Activated CD8-positive, alpha-beta memory T cell treated with anti-CD3 and anti-CD28 coated beads for 4 hours (primary cell): ENCODE measurements at places on chromosomes 16 and 17.

GRCh38 chr17:497241-498034 is 144.8 kb upstream of the RPH3AL start:
- no peak for DNase-seq

- no peak for DNase-seq
Measured at GRCh38 chr16:24639769-24640168, 89.7 kb upstream of the TNRC6A start.

DNA sequence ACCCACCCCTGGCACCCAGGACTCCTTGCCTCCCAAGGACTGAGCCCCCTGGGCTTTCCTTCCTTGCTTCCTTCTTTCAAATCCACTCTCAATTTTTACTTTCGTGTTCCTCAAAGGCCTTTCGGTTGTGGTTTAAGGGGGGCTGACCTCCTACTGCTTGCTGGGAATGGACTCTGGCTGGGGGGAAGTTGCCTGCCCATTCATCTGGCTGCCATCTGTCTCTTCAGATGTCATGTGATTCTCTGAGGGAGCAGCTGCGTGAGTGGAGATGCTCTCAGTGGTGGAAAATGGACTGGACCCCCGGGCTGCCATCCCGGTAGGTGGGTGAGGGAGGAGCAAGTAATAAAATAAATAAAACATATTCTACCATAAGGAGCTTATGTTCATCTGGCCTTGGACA is 93.8 kb upstream of the RPRML start:
- no peak for DNase-seq

GRCh38 chr16:84369105-84369504 is 767 bp downstream of the ATP2C2 start:
- DNase-seq = no peak

GRCh38 chr17:48505788-48506187 is 25.0 kb downstream of the HOXB1 start:
- DNase-seq = peak; percentile 17

DNA sequence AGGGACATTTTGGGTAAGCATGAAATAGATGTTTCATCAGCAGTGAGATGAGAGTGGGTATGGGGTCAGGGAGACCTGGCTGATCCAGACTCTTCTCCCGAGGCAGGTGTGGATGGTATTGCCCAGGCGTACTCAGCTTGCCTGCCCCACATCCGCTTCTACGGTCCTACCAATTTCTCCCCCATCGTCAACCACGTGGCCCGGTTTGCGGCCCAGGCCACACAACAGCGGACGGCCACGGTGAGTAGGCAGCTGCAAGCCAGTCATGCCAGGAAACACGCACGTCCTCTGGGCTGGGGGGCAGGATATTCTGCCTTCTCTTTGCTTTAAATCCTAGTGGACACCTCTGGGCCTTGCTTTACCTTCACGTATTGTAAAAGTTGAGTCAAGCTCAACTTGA is 44.7 kb downstream of the CPNE2 start:
- DNase-seq = no peak

GRCh38 chr17:43814714-43815113 is 18.2 kb downstream of the MPP3 start:
- DNase-seq = no peak

GRCh38 chr17:82490512-82491195 is 28.9 kb upstream of the FOXK2 start:
- no peak for DNase-seq

- DNase-seq = no peak
Measured at GRCh38 chr16:11395008-11395948, 50.0 kb downstream of the RMI2 start.

GRCh38 chr17:70875729-70876310 is 706.5 kb downstream of the KCNJ2 start:
- DNase-seq = no peak

GRCh38 chr16:88274847-88275246 is 107.9 kb upstream of the ZNF469 start:
- no peak for DNase-seq

GRCh38 chr17:7021993-7022778 is 664 bp upstream of the BCL6B start:
- peak; percentile 56 for DNase-seq

DNA sequence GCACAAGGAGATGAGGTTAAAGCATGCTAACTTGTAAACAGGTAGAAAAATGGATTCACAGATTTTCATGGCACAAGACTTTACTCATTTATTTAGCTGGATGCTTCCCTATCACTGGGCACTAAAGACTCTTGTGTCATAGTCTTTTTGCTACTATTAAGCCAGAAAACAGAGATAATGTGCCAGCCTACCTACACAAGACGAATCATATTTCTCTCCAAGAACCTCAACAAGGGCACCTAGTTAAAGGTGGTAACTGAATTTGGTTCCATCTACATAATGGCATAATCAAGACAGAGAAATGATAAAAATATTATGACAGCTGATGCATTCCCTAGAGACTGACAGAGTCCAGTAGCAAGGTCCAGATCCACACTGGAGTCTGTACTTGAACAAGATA is 3.8 kb downstream of the NACA2 start:
- no peak for DNase-seq

- DNase-seq = no peak
Measured at GRCh38 chr17:48328457-48328856, 101.6 kb downstream of the SKAP1 start.

- DNase-seq = no peak
Measured at GRCh38 chr16:49527611-49528010, 154.0 kb downstream of the C16orf78 start.

DNA sequence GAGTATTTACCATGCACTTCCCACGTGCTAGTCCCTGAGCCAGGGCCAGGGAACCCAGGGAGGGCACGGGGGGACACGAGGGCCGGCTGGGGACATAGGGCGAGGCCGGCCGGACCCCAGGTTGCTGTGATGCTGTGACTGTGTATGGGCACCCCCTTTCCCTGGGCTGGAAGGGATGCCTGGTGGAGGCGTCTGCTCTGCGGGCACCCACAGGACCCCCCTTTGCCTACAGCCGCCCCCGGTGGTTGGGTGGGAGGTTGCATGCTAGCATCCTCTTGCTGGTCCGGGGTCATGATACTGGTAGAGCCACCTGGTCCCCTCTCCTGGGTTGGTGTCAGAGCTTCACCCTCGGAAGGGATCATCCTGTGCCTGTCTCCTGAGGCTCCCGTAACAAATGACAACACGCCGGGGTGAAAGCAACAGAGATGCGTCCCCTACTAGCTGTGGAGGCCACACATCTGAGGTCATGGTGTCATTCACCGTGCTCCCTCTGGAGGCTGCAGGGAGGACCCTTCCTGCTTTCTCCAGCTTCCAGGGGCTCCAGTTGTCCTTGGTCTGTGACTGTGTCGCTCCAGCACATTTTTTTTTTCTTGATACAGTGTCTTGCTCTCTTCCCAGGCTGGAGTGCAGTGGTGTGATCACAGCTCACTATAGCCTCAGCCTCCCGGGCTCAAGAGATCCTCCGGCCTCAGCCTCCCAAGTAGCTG is 3.1 kb upstream of the CIAO3 start:
- DNase-seq = no peak

GRCh38 chr17:2279707-2280106 is 23.9 kb downstream of the SMG6 start:
- no peak for DNase-seq

GRCh38 chr16:24822974-24823373 is 22.8 kb upstream of the SLC5A11 start:
- DNase-seq = no peak

DNA sequence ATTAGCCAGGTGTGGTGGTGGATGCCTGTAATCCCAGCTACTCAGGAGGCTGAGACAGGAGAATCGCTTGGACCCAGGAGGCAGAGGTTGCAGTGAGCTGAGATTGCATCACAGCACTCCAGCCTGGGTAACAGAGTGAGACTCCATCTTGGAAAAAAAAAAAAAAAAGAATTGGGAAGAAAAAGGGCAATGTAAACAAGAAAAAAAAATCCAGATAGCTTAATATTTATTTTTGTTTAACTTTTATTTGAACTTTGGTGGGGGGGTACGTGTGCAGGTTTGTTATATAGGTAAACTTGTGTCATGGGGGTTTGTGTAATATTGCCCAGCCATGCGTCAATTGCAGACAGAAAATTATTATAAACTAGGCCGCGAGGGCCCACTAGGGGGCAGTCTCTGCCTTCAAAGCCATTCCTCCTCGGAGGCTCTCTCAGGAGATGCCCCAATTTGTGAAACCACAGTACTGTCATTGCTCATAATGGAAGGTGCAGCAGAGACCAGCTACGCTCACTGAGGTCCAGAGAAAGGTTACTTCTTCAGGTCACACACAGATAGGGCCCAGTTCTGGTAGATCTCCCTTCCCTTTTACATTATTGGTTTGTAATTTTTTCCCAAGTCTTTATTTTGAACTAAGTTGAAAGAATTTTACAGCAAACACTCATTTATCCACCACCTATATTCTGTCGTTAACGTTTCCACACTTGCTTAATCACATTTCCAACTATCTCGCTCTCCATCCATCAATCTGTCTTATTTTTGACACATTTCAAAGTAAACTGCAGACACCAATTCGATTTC is 206.2 kb downstream of the PRKCB start:
- peak; percentile 62 for DNase-seq
